Endodermal cell (in vitro differentiated cells): ENCODE measurements at places on chromosomes 2 and 18. TPM values are rescaled to one million over a fixed set of nuclear protein-coding genes. Genes with fewer than 3 reads are reported as not detected.

DNA sequence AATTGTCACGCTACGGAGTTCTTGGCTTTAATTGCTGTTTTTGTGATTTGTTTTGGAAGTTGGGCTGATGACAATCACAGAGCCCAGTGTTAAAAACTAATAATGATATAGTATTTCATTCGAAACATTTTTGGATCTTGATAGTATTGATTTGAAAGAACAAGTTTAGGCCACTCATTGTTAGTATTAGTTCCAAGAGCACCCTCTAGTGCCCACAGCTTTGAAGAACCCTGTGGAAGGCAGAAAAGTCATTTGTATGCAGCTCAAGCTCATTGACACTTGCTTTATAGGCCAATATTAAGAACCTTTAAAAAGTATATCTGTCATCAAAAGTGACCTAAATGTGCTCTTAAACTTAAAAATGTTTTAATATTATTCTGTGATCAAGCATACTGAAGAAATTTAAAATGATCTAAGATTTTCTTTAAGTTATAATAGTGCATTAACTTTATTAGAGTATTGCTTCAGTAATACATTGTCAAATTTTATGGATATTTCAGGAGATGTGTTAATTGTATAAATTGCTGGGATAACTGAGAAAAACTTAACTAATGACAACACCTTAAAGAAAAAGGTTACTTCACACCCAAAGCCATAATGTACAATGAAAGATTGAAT, 191.0 kb downstream of the GRB14 start:
- no peaks in the 10 kb centered on the region for H3K4me1 ChIP-seq
- no peak overlapping the region for H3K27ac ChIP-seq
- peak; percentile 78 for DNase-seq
- no peaks in the 10 kb centered on the region for H3K36me3 ChIP-seq

GRCh38 chr2:102834523-102835273, 72.9 kb downstream of the TMEM182 start:
- H3K27ac ChIP-seq = no peak overlapping the region
- H3K4me3 ChIP-seq = no peak overlapping the region
- H3K36me3 ChIP-seq = no peaks in the 10 kb centered on the region
- H3K4me1 ChIP-seq = no peaks in the 10 kb centered on the region
- DNase-seq = no peak

- H3K27me3 ChIP-seq = no peaks in the 10 kb centered on the region
- H3K4me1 ChIP-seq = peaks cover 29% of the 10 kb centered on the region
- DNase-seq = no peak
Observed at GRCh38 chr2:237701033-237701858, 73.9 kb downstream of the LRRFIP1 start.

GRCh38 chr2:98324181-98324580, 22.1 kb upstream of the CNGA3 start:
- no peak overlapping the region for H3K4me3 ChIP-seq
- no peak for DNase-seq
- no peak overlapping the region for H3K27ac ChIP-seq
- no peaks in the 10 kb centered on the region for H3K27me3 ChIP-seq
- no peaks in the 10 kb centered on the region for H3K4me1 ChIP-seq
- no peaks in the 10 kb centered on the region for H3K36me3 ChIP-seq

DNA sequence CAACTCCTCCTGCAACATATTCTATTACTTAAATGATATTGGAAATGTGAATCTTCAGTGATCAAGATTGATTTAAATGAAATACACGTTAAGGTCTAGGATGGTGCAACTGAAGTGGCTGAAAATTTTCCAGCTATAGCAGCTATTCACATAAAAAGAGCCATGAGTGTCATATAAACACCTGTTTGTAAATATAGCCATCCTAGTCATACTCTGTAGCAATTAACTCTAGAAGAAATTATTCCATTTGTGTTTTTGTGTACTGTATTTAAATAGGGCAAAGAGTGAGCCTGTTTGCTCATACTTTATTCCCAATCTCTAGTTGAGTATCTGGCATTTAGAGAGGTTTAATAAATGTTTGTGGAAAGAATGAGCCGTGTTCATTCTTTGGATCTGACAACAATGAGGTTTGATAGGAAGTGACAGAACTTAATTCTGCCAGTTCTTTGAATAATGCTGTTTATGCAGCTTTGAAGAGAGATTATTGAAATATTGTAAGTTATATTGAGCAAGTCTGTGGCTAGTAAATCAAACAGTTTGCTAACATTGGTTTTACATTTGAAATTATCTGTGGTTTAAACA, 49.7 kb downstream of the BABAM2 start:
- H3K36me3 ChIP-seq = no peaks in the 10 kb centered on the region
- no peak overlapping the region for H3K27ac ChIP-seq
- H3K4me1 ChIP-seq = no peaks in the 10 kb centered on the region
- no peak overlapping the region for H3K4me3 ChIP-seq
- no peaks in the 10 kb centered on the region for H3K27me3 ChIP-seq

DNA sequence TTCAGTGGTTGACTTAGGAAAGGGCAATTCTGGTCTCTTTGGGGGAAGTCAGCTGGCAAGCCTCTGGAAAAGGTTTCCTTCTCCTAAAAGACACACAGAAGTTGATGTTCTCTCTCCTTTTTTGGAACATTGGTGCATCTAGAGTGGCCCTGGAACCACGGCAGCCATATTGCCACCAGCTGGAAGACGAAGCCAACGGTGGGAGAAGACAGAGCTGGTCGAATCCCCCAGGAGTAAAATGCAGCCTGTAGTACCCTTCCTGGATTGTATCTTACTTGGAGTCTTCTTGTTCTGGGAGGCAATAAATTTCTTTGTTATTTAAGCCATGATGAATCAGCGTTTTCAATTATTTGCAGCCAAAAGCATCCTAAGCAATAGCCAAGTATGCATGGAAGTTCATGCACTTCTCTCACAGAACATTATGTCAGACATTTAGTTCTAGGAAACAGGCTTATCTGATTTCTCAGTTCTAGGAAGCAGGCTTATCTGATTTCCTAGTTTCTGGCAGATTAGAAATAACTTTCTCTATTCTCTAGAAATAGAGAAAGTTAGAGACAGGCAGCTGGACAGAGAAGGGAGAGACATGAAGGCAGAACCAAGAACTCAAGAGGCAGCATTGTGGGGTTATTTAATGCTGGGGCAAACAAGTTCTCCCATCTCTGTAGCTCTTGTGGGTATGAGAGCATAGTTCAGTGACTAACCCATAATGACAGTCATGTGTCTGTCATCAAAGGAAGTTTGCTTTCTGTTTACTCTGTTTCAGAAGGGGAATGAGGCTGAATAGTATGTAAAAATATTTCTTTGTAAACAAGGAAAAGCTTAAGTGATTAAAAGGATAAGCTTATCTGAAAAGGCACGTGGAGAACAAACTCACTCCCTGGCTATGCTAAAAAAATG, 40.5 kb upstream of the NABP1 start:
- H3K27me3 ChIP-seq = peaks cover 19% of the 10 kb centered on the region
- peak overlapping the region; percentile 35 for H3K4me3 ChIP-seq
- peaks cover 15% of the 10 kb centered on the region for H3K4me1 ChIP-seq

- H3K36me3 ChIP-seq = no peaks in the 10 kb centered on the region
- no peak overlapping the region for H3K27ac ChIP-seq
- DNase-seq = no peak
- H3K4me1 ChIP-seq = no peaks in the 10 kb centered on the region
- H3K27me3 ChIP-seq = no peaks in the 10 kb centered on the region
Observed at GRCh38 chr2:238569507-238570195, 142.9 kb downstream of the ASB1 start.

- H3K27me3 ChIP-seq = no peaks in the 10 kb centered on the region
- H3K36me3 ChIP-seq = peaks cover 22% of the 10 kb centered on the region
Observed at GRCh38 chr18:44691148-44691925, 10.6 kb downstream of the SETBP1 start.

GRCh38 chr2:204133476-204133875, 196.9 kb downstream of the ICOS start:
- no peak for DNase-seq
- H3K4me1 ChIP-seq = no peaks in the 10 kb centered on the region
- H3K27ac ChIP-seq = no peak overlapping the region
- no peak overlapping the region for H3K4me3 ChIP-seq

DNA sequence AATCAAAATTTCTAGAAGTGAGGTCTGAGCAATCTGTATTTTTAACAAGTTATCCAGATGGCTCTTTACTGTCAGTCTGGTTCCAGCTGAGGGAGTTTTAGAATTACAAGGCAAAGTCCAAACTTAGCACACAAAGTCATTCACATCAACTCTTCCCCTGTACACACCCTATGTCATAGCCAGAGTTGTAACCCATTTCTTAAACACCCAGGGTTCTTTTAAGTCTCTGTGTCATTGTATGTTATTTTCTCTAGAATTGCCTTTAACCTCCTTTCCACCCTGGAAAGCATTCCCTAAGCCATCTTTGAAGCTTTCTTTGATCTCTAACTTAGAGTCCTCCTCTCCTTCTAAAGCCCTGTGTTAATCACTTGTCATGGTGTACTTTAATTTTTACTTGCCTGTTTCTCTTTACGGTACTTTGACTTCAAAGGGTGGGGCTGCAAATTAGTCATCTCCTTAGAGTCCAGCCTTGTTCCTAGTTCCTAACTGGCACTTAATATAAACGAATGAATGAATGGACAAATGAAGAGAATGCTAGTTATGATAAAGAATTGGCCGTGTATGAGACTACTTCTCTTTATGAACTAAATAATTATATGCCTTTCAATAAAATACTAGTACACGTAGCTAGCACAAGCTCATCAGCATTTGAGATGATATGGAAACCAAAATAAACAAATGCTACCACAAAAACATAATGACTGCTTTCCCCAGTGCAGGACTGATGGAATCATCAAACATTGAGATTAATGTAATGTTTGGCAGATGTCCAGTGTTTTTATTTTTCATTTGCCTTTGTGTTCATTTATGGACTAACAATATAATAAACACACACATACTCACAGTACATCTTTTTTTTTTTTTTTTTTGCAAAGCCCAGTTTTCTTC, 11.9 kb upstream of the ACTR3 start:
- no peak overlapping the region for H3K4me3 ChIP-seq
- H3K4me1 ChIP-seq = no peaks in the 10 kb centered on the region
- H3K27me3 ChIP-seq = no peaks in the 10 kb centered on the region
- H3K27ac ChIP-seq = no peak overlapping the region
- no peak for DNase-seq

DNA sequence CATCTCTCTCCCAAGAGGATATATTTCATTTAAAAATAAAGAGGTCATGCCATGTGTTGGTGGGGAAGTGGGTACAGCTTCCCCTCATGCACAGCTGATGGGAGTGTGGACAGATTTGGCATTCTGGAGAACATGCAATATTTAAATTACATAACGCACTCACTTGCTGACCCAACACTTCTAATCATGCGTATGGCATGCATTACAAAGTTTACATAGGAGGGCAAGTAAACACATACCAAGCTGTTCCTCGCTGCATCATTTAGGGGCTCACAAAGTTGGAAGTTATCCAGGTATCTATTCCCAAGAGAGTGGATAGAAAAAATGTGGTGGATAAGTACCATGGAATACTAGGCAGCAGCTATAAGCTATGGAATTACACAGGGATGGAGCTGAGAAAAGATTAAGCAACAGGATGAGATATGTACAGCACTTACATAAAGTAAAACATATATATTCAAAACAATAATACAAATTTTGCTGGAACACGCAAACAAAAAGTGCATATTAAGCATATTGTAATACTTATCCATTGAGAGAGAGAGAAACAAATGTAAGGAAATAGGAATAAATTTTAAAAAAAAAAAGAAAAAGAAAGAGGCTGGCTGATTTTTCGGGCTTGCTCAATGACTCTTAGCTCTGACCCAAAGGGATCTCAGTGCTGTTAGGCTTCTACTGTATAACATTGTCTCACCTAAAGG, 11.0 kb downstream of the CYP1B1 start:
- no peak overlapping the region for H3K4me3 ChIP-seq
- no peaks in the 10 kb centered on the region for H3K27me3 ChIP-seq
- DNase-seq = no peak
- no peaks in the 10 kb centered on the region for H3K4me1 ChIP-seq
- H3K27ac ChIP-seq = no peak overlapping the region

DNA sequence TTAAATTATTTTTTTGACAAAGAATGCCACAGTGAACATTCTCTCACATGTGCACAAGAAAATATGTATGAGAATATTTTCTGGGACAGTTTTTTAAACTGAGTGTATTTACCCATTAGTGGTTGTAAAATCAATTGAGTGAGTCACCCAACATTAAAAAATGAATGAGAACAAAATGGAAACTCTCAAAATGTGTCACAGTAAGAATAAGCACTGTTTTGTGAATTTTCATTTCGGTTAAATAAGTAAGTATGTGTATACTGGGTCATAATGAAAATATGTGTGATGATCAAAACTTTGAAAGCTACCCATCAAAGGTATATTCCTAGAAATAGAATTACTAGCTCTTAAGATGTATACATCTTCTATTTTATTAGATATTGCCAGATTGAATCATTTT, 11.6 kb downstream of the BABAM2 start:
- no peaks in the 10 kb centered on the region for H3K4me1 ChIP-seq
- no peak for DNase-seq
- peaks cover 6% of the 10 kb centered on the region for H3K36me3 ChIP-seq
- no peaks in the 10 kb centered on the region for H3K27me3 ChIP-seq
- H3K4me3 ChIP-seq = no peak overlapping the region

DNA sequence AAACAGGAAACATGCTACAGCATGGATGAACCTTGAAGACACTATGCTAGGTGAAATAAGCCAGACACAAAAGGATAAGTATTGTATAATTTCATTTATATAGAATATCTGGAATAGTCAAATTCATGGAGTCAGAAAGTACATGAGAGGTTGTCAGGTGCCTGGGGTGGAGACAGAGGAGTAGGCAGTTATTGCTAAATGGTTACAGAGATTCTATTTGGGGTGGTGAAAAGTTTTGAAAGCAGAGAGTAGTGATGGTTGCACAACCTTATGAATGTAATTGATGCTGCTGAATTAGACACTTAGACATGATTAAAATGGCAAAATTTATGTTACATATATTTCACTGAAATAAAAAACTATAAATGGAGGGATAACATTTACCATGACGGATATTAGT, 197.4 kb downstream of the VAPA start:
- H3K4me1 ChIP-seq = no peaks in the 10 kb centered on the region
- H3K27me3 ChIP-seq = no peaks in the 10 kb centered on the region
- no peaks in the 10 kb centered on the region for H3K36me3 ChIP-seq
- no peak overlapping the region for H3K27ac ChIP-seq

DNA sequence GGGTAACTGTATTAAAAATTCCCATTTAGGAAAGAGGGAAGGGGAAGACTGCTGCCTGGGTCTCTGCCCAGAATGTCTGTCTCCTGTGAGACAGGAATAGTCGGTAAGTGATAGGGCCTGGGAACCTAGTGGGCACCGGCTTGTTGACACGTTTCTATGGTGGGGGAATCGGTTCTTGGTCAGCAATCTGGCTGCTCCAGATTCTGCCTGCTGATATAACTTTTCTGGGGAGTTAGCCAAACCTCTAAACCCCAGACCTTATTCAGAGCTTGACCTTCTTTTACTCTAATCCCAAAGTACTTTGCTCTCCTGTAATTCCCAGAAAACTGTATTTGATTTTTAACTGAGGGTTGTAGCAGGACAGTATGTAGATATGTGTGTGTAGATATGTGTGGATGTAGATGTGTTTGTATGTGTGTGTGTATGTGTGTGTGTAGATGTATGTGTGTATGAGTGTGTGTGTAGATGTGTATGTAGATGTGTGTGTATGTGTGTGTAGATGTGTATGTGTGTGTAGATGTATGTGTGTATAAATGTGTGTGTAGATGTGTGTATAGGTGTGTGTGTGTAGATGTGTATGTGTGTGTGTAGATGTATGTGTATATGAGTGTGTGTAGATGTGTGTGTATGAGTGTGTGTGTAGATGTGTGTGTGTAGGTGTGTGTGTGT, 61.8 kb upstream of the TXNDC2 start:
- H3K4me3 ChIP-seq = no peak overlapping the region
- H3K27me3 ChIP-seq = no peaks in the 10 kb centered on the region
- no peak overlapping the region for H3K27ac ChIP-seq
- no peaks in the 10 kb centered on the region for H3K36me3 ChIP-seq

DNAH7 gene
- total RNA-seq = 1.1 to 1.2 TPM (median 1.1 TPM) in 3 replicates

WNT10A gene
- total RNA-seq = not detected in 2 replicates

SMAD4 gene
- 130 and 133 TPM in 2 replicates for total RNA-seq

AQP12A gene
- total RNA-seq = not detected in 3 replicates
